ENCODE measurements at places on chromosomes 13 and 19.

- peak; percentile 48 for DNase-seq
Observed at GRCh38 chr13:46698910-46699460, 98.0 kb downstream of the ESD start.

DNA sequence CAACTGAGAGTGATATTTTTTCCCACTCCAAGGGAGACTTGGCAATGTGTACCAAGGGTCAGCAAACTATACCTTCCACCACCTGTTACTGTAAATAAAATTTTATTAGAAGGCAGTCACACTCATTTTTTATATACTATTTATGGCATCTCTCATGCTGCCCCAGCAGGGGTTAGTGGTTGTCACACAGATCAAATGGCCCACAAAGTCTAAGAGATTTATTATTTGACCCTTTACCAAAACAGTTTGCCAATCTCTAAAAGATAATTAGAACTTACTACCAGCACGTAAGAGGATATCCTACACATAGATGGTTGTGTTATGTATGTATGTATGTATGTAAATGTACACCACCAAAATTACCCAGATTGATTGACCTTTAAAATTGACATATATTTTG, 185.1 kb downstream of the PRR20E start:
- peak; percentile 92 for DNase-seq

DNA sequence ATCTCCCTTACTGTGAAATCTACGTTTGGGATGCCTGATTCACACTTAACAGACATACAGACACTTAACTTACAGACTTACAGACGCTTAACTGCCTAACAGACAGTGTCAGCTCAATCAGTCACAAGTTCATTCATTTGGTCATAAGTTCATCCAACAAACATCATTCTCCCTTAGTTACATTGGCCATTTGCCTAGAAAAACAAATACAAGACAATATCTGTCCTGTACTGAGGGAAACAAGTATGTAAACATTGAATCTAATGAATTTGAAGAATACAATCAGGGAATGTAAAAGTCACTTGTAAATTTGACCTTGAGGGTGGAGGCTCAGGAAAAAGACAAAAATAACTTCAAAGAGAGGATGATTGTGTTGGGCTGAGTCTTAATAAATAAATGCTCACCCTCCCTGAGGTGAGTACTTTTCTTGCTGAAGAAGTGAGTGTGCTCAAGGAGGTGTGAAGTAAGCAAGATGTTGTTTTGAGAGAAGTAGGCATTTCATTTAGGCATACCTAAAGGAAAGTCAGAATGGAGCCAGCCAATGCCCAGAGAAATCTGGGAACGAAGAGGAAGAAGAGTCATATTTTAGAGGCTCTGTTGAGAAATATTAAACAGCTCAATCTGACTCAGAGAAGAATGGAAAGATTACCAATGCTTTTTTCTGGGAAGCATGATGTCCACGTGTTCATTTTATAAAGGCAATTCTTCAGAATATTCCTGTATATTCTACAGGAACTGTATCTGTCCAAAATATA, 958.4 kb upstream of the SLC10A2 start:
- no peak for DNase-seq

- no peak for DNase-seq
Observed at GRCh38 chr19:10142701-10143375, 23.1 kb upstream of the EIF3G start.
